ENCODE measurements at places on chromosomes 16 and 17.

DNA sequence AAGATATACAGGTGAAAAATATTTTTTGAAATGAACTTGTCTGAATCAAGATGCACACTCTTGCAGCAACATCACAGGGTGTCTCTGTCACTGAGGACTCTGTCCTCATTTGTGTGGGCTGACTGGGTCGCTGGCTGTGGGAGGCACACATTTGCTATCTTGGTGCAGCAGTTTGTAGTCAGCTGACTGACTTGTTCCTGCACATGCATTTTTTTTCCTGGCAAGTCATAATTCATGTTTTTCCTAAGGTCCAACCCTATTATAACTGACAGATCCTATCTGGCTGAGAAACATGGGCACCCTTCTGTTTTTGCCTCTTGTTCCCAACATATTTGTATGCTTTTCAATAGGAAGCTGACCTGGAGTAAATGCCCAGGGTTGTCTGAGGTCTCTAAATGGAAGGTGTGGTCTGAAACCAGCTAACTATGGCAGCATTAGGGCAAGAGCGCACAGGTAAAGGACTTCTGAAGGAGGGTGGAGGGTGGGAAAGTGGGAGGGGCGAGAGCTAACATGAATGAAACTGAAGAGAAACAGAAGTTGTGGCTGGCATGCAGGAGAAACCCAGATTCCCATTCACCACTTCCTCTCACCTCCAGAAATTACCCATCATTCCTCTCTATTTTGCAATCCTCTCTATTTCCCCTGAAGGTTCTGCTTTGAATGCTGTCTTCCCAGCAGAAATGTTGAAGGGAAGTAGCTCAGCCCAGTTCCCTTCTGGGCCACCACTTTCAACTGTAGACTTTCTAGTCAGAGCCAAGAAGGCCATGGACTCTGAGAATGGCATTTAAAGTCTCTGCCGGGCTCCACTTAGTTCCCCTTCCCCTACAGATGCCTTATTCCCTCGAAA, 166.1 kb downstream of the PRKCA start:
- peak; percentile 45 for DNase-seq

GRCh38 chr16:54051821-54052220, 234.8 kb downstream of the IRX3 start:
- no peak for DNase-seq

GRCh38 chr16:75062135-75062975, 54.2 kb downstream of the LDHD start:
- DNase-seq = peak; percentile 40

GRCh38 chr17:78654325-78654724, 77.1 kb upstream of the DNAH17 start:
- DNase-seq = no peak

GRCh38 chr16:49333259-49333597, 40.4 kb upstream of the C16orf78 start:
- DNase-seq = no peak

- DNase-seq = no peak
Observed at GRCh38 chr17:80827646-80828643, 163.7 kb upstream of the CHMP6 start.

DNA sequence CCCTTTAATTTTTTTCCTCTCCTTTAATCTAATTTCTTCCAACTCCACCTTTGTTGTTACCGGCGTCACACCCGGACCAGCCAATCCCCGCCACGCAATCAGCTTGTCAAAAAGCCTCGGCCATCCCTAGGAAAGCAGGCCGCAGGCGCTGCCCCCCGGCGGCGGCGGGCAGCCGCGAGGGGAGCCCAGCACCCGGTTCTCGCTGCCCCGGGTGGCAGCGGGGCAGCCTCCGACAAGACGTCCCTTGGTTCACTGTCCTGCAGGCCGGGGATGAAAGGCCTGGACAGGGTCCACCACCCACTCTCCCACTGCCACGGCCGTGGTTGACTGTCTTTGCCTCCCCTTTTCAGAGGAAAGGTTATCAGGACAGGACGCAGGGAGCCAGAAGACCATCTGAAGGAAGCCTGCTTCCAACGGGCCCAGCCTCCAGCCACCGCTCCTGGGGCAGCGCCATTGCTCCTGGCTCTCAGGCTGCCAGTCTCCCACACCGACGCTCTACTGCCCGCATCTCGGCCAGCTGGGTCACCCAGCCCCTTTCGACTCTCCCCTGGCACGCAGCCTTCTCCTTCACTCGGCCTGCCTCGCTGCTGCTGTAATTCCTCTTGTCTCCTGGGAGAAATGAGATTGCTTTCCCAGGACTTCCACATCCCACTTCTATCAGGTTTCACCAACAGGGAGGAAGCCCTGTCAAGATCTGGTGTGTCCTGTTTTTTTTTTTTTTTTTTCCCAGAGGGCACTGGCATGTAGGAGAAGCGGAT, 2.8 kb upstream of the UBTF start:
- DNase-seq = peak; percentile 93

DNA sequence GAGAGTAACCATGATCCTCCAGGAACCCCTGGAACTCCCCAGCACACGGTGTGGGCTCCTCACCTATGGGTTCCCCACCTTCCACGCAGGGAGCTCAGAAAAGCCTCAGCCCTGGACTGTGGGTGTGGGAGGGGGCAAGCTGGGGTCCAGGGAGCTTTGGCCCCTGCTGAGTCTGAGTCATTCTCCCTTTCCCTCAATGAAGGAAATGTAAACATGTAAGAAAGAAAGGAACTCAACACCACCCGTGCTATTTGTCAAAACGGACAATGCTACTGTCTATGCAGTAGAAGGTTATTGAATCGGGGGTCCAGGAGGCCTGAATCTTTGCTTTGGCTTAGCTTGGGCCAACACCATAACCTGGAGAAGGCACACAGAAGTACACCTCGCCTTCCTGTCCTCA, 222.8 kb downstream of the PMP22 start:
- no peak for DNase-seq

DNA sequence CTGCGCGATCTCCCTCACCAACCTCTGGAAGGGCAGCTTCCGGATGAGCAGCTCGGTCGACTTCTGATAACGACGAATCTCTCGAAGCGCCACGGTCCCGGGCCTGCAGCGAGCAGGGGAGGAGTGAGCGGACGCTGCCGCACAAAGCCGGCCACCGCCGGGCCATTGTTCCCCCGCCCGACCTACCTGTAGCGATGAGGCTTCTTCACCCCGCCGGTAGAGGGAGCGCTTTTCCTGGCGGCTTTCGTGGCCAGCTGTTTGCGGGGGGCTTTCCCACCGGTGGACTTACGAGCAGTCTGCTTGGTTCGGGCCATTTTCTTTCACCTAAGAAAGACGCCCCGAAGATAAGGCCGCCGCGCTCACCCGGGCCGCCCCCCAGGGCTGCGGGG, 5.8 kb upstream of the UNK start:
- DNase-seq = no peak

GRCh38 chr17:65925606-65926307, 266.2 kb downstream of the CEP112 start:
- no peak for DNase-seq

DNA sequence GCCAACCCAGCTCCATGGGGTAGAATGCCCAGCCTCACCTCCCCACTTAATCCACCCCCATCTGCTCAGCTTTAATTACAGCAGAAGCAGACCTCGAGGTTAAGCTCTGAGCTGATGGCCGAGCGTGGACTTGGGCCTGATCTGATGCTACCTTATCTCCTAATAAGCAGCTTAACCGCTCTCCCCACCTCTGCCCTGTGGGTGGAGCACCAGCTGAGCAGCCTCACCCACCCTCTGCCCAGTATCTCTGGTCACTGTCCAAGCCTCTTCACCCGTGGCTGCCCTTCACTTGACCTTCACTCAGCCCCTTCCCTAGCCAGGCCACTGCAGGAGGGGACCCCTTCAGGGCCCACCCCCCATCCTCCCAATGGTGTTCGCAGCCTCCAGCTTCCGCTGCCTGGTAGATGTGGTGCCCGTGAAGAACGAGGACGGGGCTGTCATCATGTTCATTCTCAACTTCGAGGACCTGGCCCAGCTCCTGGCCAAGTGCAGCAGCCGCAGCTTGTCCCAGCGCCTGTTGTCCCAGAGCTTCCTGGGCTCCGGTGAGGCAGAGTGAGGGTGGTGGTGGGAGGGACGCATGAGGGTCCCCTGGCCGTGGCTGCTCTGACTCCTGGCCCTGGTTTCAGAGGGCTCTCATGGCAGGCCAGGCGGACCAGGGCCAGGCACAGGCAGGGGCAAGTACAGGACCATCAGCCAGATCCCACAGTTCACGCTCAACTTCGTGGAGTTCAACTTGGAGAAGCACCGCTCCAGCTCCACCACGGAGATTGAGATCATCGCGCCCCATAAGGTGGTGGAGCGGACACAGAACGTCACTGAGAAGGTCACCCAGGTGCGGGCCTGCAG, 6.8 kb downstream of the KCNH6 start:
- no peak for DNase-seq

DNA sequence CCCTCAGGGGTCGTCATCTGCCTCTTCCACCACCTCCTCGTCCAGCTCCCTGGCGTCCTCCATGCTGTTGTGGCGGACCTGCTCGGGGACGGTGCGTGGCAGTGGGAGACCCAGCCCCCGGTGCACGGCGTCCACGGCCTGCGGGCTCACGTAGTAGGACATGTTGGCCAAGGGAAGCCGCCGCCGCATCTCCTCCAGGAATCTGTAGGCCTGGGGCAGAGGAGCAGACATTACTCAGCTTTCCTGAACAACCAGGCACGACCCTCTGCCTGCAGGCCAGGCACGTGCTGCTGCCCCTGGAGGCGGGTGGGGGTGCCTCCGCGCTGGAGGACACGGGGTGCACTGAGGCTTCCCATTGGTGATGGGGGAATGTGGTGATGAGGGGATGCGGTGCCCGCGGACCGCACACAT, 17.8 kb downstream of the TELO2 start:
- DNase-seq = no peak

GRCh38 chr17:78623541-78623940, 46.3 kb upstream of the DNAH17 start:
- DNase-seq = no peak

- DNase-seq = no peak
Observed at GRCh38 chr17:60840456-60840855, 162.8 kb downstream of the BCAS3 start.

DNA sequence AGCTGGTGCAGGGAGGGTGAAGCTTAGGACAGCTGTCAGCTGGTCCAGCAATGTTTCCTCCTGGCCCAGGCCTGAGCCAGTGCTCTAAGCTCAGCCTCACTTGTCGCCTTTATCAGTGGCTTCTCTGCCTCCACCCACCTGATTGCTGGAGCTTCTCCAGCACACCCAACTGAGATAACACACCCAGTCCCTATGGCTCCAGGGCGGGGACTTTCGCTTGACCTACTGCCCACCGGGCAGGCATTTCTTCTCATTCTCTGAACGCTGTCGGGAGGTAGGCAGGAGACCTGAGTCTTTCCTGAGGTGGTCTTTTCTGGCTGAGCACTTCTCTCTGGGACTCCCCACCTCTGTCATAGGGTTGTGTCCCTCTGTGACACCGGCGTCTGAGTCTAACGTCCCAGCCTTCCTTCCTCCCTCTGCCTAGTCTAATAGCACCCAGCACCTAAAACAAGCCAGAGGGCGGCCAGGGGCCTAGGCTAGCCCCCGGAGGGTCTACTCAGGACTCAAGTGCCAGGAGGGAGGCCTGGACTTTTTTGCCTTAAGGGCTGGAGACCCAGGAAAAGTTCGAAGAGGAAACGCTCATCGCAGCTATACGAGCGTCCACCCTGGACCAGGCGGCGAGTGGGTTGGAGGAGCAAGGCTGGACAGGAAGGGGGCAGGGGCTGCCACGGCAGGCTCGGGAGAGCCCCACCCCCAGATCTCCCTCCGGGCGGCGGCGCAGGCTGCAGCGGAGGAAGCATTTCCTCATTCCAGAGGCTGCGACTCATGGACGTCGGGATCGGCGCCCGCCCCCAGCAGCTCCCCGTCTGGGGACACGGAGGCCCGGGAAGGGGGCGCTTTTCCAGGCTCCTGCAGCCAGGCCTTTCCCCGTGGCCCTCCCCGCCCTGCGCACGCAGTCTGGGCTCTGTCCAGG, 756 bp downstream of the TAX1BP3 start:
- DNase-seq = peak; percentile 88

DNA sequence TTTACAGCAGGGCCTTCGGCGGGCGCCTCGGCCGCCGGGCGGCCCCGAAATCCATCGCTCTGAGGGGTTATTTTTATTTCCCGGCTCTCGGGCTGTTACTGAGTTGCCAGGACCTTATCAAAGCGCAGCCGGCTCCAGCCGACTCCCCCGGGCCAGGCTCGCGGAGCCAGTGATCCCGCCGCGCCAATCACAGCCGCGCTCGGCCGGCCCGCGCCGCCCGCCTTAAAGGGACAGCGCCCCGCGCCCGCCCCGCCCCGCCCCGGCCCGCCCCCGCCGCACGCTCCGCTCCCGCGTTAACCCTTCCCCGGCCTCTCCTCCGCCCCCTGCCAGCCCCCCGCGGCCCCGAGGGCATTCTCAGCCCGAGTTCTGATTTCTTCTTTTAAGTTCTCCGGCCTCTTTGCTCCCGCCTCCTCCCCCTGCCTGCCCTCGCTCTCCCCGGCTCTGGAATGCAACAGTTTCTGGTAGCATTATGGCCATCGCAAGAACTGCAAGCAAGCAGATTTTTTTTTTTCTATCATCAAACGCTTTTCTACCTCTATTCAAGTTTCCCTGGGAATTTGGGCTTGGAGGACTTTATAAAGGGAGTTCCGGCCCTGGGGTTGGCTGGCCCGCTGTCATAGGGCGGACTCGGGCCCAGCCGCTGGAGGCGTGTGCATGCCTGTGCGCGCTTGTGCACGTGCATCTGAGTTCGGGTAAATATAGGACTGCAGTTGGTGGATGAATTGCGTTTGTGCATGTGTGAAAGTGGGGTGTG, at the start of gene AXIN2:
AXIN2 (minus strand) TSS at position 197 of the 754 bp plus-strand sequence. CDS start 3,028 bp downstream, outside the sequence.
- DNase-seq = peak; percentile 91

GRCh38 chr17:78547035-78547434, 30.2 kb downstream of the DNAH17 start:
- no peak for DNase-seq

DNA sequence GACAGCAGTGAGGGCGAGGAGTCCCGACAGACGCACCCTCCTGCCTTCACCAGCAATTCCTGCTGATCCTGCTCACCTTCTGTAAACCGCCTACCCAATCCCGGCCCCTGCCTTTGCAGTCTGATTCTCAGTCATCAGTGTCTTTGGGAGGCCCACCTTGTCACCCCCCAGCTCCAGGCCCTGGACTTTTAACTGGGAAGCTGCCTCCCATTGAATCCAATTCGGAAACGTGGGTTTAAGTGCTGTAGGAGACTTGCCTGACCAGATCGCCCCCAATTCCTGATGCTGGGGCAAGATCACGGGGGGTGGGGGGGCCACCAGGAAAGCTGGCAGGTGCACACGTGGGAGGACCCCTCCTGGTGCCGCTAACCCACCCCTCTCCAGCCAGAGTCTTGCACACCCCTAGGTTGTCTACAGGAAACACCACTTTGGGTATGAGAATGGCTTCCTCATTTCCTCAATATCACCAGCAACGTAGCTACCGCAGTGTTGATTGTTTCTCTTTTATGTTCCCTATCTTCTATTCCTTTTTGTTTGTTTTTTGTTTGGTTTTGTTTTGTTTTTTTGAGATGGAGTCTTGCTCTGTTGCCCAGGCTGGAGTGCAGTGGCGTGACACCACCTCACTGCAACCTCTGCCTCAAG, 46.6 kb upstream of the CMIP start:
- DNase-seq = no peak

- DNase-seq = peak; percentile 71
Observed at GRCh38 chr17:18235743-18236256, 10.4 kb downstream of the LLGL1 start.

DNA sequence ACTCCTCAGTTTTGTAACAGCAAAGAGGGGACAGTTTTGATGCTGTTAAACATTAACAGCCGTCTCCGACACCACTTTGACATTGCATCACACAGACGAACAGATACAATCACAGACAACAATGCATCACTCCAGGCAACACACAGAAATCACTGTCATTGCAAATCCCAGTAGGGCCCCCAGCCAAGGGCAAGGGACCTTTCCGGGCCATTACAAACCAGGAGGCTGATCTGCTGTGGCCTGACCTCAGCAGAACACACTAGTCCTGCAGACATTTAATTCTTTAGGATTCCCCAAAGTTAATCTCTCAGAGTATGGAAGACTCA, 136.2 kb upstream of the RCVRN start:
- no peak for DNase-seq
